ENCODE measurements at places on chromosomes 5 and 9.

GRCh38 chr5:126370796-126371718, 52.2 kb upstream of the GRAMD2B start:
- DNase-seq = no peak

- no peak for DNase-seq
Observed at GRCh38 chr5:1037123-1037670, 28.6 kb downstream of the NKD2 start.

DNA sequence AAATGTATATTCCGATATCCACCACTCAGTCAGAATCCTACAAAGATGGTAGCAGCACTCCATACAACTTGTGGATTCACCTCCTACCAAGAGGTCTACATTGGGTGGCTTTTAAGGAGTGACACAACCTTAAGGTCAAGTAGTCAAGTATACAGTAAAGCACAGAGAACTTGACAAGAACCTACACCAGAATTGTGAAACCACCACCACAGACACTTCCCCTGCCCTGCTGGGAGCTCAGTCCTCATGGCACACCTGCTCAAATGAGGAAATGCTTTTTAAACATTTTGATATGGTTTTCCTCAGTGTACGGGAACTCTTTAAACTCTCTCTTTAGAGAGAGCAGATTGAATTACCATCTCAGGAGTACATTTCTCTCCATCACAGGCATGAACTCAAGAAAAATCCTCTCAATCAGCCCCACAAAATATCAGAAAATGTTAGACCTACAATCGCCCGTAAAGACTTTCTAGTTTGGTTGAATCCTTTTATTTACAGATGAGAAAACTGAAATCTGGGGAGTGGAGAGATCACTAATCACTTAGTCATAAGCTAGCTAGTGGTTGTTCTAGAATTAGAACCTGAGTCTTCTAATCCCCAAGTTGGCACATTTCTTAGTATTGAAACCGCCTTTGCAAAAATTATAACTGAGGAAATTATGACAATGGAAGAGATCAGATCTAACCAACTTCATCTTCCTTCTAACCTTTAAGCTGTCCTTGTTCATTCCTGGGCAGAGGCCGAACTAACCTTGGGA, 38.5 kb upstream of the NR4A3 start:
- DNase-seq = no peak

GRCh38 chr9:121631978-121632418, 19.4 kb upstream of the DAB2IP start:
- no peak for DNase-seq

DNA sequence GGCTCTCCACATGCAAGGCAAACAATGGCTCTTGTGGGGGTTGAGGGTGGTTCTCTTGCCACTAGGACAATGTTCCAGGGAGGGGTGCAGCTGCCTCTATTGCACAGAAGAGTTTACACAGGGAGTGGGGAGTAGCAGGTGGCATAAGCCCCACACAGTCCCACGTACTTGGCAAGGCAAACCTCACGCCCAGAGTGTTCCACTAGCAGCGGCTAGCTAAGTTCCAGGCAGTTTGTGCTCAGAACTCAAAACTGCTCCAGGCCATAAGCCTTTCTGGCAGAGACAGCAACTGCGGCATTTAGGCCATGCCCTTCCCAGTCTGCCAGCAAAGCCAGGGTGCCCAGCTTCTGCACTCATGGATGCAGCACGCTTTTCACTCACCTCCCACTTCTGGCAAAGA, 29.0 kb upstream of the BTNL3 start:
- no peak for DNase-seq

GRCh38 chr9:37971691-37972090, 67.8 kb upstream of the SLC25A51 start:
- no peak for DNase-seq

DNA sequence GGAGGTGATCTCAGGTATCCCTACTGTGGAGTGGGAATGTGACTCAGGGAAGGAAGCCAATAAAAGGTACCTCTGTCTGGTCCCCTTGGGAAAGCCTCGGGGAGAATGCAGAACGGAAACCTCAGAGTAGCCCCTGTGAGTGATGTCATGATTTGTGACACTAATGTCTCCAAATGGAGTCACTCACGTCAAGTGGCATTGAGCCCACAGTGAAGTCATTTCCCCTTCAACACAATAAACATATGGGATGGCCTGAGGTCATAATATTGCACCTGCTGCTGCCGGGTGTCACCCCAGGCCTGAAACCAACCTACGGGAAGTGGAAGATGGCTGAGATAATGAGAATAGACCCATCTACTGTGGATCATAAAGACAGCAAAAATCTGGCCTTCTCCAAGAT, 75.9 kb upstream of the GOLM1 start:
- DNase-seq = no peak

- peak; percentile 20 for DNase-seq
Observed at GRCh38 chr9:95336281-95336680, 18.8 kb upstream of the FANCC start.

GRCh38 chr5:121296356-121296755, 555.3 kb upstream of the FTMT start:
- no peak for DNase-seq

- DNase-seq = no peak
Observed at GRCh38 chr5:98742396-98743073, 30.9 kb upstream of the RGMB start.

DNA sequence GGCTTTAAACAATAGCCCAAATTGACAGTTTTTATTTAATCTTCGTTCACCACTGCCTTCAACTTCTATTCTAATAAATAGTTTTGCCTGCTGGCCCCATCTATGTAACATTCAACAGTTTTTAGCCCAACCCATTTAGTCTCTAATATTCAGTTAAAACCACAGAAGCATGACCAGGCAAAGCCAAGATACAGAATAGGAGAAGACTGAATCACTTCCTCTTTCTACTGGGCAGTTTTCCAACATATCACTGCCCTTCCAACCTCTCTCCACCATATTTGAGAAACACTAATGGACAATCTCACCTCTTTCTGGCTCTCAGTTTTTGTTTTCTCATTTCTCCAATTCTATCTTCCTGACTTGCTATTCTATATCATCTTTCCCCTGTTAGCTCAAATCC, 352.9 kb downstream of the DNAH5 start:
- no peak for DNase-seq

- no peak for DNase-seq
Observed at GRCh38 chr5:57184322-57184721, 10.5 kb downstream of the GPBP1 start.

- no peak for DNase-seq
Observed at GRCh38 chr9:2923766-2924379, 80.0 kb upstream of the PUM3 start.

DNA sequence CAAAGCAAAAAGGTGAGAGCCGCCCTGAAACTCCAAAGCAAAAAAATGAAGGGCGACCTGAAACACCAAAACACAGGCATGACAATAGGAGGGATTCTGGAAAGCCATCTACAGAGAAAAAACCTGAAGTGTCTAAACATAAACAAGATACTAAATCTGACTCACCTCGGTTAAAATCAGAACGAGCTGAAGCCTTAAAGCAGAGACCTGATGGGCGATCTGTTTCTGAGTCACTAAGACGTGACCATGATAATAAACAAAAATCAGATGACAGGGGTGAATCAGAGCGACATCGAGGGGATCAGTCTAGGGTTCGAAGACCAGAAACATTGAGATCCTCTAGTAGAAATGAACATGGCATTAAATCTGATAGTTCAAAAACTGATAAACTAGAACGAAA, 108.8 kb downstream of the NIPBL start:
- DNase-seq = no peak

GRCh38 chr9:131984564-131984963, 95.1 kb downstream of the MED27 start:
- DNase-seq = no peak

GRCh38 chr5:175573493-175574269, 84.2 kb upstream of the HRH2 start:
- no peak for DNase-seq

GRCh38 chr5:41559184-41559583, 48.8 kb upstream of the PLCXD3 start:
- no peak for DNase-seq

GRCh38 chr9:37994639-37995347, 74.2 kb downstream of the SHB start:
- DNase-seq = no peak

DNA sequence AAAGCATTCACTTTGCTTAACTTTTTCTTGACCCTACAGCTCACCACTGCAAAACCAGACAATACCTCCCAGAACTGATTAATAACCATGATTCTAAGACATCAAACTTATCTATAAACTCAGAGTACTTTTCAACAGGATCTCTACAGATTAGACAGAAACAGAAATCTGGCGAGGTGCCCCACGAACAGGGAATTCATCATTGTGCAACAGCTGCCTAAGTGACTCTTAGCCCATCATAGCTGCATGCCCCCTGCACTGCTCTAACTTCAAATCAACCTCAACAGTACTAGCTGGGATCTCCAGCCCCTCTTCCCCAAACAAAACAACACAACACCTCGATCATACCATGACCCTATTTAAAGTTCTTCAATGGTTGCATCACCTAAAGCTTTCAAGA, 16.1 kb upstream of the COL23A1 start:
- DNase-seq = no peak

DNA sequence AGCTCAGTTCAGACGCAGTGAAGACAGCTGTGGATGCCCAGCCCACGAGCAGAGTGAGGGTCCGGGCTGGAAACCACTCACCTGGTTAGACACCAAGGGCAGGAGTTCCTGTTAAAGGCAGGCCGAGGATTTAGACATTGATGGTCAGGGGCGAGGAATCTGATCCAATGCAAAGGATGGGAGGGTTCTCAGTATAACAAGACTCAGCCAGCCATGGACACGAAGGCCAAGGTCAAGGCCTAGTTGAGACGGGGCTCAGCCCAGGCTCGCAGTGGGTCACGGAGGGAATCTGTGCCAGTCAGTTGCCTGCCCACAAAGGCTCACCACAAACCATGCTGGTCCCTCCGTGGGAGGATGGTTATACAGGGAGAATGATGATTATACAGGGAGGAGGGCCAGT, 63.3 kb upstream of the FCN1 start:
- no peak for DNase-seq

DNA sequence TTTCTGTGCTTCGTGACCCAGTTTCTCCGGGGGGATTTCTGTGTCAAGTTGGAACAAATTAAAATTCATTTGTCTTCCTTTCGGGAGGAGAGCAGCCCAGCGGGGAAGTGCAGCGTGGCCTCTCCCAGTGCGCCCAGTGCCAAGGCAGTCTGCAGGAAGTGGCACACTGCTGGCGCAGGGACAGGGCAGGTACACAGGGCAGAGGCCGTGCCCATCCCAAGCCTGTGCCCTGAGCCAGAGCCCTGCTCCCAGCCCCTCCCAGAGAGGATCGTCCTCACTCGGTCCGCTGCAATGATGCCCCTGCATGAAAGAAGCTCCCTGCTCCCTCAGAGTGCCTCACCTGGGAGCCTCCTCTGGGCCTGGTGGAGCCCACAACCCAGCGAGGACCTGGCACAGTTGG, 82.4 kb upstream of the PPP1R26 start:
- no peak for DNase-seq

- DNase-seq = no peak
Observed at GRCh38 chr5:158640593-158640980, 459.1 kb downstream of the EBF1 start.

GRCh38 chr5:142984011-142984410, 213.8 kb downstream of the ARHGAP26 start:
- DNase-seq = no peak
